ENCODE measurements at places on chromosomes 5 and 9. TPM values are rescaled to one million over a fixed set of nuclear protein-coding genes. Genes with fewer than 3 reads are reported as not detected.
A peak's percentile ranks its signal among the peaks of the same experiment; 100 is the strongest.

GRCh38 chr5:32802764-32803163 lies 91.6 kb downstream of the NPR3 start:
- no peaks in the 10 kb centered on the region for H3K4me1 ChIP-seq
- DNase-seq: no peak
- no peak overlapping the region for H3K27ac ChIP-seq
- no peaks in the 10 kb centered on the region for H3K27me3 ChIP-seq

DNA sequence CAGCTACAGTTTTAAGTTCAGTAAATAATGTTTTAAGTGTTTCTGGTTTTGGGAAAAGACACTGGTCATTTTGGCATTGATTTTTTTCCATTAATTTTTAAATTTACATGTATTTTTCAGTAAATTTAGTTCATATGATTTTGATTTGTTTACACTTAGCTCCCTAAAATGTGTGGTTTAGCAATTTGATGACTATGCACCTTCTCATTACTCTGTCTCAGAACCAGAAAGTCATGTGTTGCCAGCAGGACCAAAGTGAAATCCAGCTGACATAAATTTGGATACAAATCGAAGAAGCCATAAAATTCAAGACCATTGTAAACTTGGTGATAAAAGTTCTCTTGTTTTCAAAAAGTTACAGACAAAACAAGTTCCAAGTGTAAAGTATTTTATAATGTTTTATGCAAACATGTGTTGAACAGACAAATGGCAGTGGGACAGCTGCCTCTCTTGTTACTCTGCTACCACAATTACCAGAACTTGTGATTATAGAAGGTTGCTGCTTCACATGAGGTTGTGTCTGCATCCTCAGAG lies 354.8 kb downstream of the NR2F1-AS1 start:
- no peak overlapping the region for H3K27ac ChIP-seq
- H3K36me3 ChIP-seq: no peaks in the 10 kb centered on the region
- no peak overlapping the region for H3K4me3 ChIP-seq
- H3K27me3 ChIP-seq: no peaks in the 10 kb centered on the region
- no peak for DNase-seq

Gene TAF11L12
- not detected for total RNA-seq

Gene ST8SIA4
- total RNA-seq: 15.6 TPM

DNA sequence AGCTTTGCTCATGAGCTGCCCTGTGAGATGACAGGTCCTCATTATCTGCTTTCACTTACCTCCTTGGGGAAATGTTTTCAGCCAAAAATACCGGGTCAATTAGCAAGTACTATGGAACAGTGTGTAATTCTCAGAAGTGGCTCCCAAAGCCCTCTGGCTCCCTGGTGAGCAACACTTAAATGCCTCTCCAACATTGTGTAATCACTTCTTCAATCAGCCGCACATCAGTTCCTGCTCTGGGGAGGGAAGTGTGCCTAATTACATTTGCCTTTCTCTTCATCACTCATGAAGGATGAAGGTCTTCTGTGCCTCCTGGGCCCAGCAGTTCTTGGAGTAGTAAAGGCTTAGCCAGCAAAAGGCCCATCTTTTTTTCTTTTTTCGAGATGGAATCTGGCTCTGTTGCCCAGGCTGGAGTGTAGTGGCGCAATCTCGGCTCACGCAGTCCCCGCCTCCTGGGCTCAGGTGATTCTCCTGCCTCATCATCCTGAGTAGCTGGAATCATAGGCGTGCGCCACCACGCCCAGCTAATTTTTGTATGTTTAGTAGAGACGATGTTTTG lies 23.1 kb downstream of the NIM1K start:
- no peaks in the 10 kb centered on the region for H3K27me3 ChIP-seq
- no peaks in the 10 kb centered on the region for H3K4me1 ChIP-seq
- H3K4me3 ChIP-seq: no peak overlapping the region
- H3K36me3 ChIP-seq: no peaks in the 10 kb centered on the region
- H3K27ac ChIP-seq: no peak overlapping the region

Gene DBH
- total RNA-seq: not detected

GRCh38 chr5:10746711-10747110 lies 14.3 kb downstream of the DAP start:
- no peak for DNase-seq
- no peaks in the 10 kb centered on the region for H3K4me1 ChIP-seq
- H3K4me3 ChIP-seq: no peak overlapping the region
- no peak overlapping the region for H3K27ac ChIP-seq
- no peaks in the 10 kb centered on the region for H3K27me3 ChIP-seq
- H3K36me3 ChIP-seq: peaks cover 52% of the 10 kb centered on the region

Gene CDH12
- total RNA-seq: 0.11 TPM

Gene OR1Q1
- not detected for total RNA-seq

- H3K27ac ChIP-seq: no peak overlapping the region
- H3K36me3 ChIP-seq: no peaks in the 10 kb centered on the region
- no peak for DNase-seq
- H3K4me3 ChIP-seq: no peak overlapping the region
- H3K4me1 ChIP-seq: no peaks in the 10 kb centered on the region
Measured at GRCh38 chr9:3099646-3100045, 255.8 kb upstream of the PUM3 start.

DNA sequence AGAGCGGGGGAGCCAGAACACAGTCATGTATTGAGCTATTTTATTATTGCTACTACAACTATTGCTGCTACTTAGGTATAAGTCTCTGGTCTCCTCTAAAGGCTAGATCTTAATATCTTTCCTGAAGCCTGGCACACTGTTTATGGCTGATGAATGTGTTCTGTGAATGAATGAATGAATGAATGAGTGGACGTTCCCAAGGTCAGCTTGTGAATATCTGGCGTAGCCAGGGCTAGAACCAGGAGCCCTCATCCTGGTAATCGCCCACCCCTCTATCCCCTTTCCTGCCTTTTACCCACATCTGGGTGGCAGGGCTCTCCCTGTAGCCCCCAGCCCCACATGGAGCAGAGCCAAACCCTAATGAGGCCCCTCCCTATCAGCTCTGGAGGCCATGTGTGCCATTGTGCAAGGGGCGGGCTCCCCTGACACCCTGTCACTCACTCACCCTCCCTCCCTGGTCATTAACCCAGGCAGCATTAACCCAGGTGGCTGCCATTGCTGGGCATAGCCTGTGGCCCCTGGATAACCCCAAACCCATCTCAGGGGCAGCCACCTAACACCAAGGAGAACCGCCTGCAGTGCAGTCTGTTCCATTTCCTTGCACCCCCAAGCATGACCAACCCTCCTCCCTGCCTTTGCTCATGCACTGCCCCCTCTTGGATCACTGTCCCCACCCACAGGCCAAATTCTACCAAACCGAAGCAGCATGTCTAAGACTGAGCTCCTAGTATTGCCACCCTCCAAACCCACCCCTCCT lies 2.0 kb upstream of the AKNA start:
- H3K27me3 ChIP-seq: no peaks in the 10 kb centered on the region
- H3K27ac ChIP-seq: peak overlapping the region; percentile 96
- no peak for DNase-seq
- no peaks in the 10 kb centered on the region for H3K36me3 ChIP-seq

Gene KCNN2
- total RNA-seq: 10.0 TPM

GRCh38 chr5:2335125-2335732 lies 416.2 kb downstream of the IRX2 start:
- no peak for DNase-seq
- no peaks in the 10 kb centered on the region for H3K27me3 ChIP-seq
- no peaks in the 10 kb centered on the region for H3K4me1 ChIP-seq
- no peak overlapping the region for H3K27ac ChIP-seq
- no peaks in the 10 kb centered on the region for H3K36me3 ChIP-seq

Gene PCDHAC1
- 0.32 TPM for total RNA-seq

DNA sequence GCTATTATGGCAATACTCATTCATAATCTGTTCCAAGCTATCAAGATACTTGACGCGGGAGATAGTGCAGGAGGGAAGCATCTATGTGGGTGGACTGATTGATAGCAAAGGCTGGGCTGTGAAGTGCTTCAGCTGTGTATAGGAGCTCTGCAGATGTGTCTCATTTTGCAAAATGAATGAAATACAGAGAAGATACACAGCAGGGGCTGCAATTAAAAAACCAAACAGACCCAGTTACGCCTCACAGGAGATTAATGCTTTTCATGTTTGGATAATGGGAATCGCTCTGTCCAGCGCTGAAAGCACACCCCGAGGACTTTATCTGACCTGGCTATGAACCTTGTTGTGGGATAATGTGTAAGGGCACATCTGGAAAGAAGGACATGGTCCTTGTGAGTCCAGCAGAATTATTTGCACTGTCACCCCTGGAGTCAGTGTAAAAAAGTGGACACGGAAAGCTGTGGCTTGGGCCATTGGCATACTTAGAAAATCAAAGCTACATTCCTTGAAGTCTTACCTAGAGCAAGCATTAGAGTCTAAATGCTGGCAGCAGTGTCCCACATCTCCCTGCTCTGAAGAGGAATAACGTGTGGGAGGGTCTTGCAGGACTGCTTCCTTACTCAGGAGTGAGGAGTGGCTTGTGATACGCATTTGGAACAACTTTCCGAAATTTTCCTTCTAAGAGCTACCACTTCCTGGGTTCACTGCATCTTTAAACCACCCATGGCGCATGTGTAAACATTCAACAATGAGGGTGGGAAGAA lies 2.6 kb downstream of the SH3RF2 start:
- peak overlapping the region; percentile 72 for H3K4me3 ChIP-seq
- no peak for DNase-seq
- H3K36me3 ChIP-seq: no peaks in the 10 kb centered on the region
- no peaks in the 10 kb centered on the region for H3K27me3 ChIP-seq

GRCh38 chr9:88697764-88698432 lies 162.9 kb downstream of the NXNL2 start:
- no peaks in the 10 kb centered on the region for H3K36me3 ChIP-seq
- H3K27me3 ChIP-seq: no peaks in the 10 kb centered on the region
- DNase-seq: no peak
- H3K4me3 ChIP-seq: no peak overlapping the region

Gene WHRN
- 3.9 TPM for total RNA-seq

Gene FAM200C
- total RNA-seq: not detected

Gene FOXD1
- total RNA-seq: 7.1 TPM

GRCh38 chr9:126690431-126691051 lies 76.8 kb downstream of the LMX1B start:
- H3K27ac ChIP-seq: no peak overlapping the region
- no peaks in the 10 kb centered on the region for H3K36me3 ChIP-seq
- H3K4me3 ChIP-seq: no peak overlapping the region

- H3K4me1 ChIP-seq: no peaks in the 10 kb centered on the region
- H3K36me3 ChIP-seq: no peaks in the 10 kb centered on the region
- DNase-seq: no peak
- H3K27me3 ChIP-seq: no peaks in the 10 kb centered on the region
- H3K27ac ChIP-seq: no peak overlapping the region
- no peak overlapping the region for H3K4me3 ChIP-seq
Measured at GRCh38 chr5:38400365-38400764, 142.0 kb downstream of the EGFLAM start.

GRCh38 chr9:86893811-86894490 lies 53.4 kb downstream of the GAS1 start:
- H3K4me3 ChIP-seq: no peak overlapping the region
- H3K27me3 ChIP-seq: no peaks in the 10 kb centered on the region
- H3K4me1 ChIP-seq: no peaks in the 10 kb centered on the region

Gene ADRB2
- total RNA-seq: 11.2 TPM

GRCh38 chr5:61290791-61291210 lies 41.3 kb upstream of the ZSWIM6 start:
- H3K27ac ChIP-seq: peak overlapping the region; percentile 9
- no peaks in the 10 kb centered on the region for H3K4me1 ChIP-seq
- H3K36me3 ChIP-seq: no peaks in the 10 kb centered on the region
- no peaks in the 10 kb centered on the region for H3K27me3 ChIP-seq

DNA sequence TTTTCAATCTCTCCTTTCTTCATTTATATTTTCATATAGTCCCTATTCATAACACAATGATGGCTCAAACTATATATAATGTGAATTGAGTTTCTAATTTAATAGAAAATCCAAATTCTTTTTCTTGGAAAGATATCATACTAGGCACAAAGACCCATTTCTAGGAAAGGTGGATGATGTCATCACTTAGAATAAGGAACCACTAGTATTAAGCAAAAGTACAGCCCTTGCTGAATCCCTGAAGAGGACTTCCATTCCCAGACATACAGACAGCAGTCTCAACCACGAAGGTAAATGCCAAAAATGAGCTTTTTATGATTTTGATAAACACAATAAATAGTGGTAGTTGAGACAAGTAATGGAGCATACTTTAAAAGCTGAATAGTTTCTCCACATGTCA lies 210.0 kb downstream of the FBN2 start:
- no peaks in the 10 kb centered on the region for H3K36me3 ChIP-seq
- no peaks in the 10 kb centered on the region for H3K27me3 ChIP-seq
- no peak overlapping the region for H3K4me3 ChIP-seq
- H3K27ac ChIP-seq: no peak overlapping the region

Gene CDHR2
- not detected for total RNA-seq

DNA sequence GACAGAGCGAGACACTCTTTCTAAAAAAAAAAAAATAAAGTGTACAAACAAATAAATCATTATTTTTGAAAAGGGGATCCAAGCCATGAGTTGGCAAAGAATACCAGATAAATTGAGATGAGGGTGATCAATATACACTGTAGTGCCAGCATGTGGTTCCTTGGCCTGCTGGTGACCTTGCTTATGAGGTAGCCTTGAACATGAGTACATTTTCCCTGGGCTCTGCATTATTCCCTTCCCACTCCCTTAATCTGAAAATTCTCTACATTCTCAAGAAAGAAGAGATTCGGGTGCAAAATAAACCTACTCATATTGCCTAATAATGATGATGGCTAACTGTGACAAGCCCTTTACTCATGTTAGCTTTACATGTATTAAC lies 33.3 kb downstream of the SH3RF2 start:
- H3K27me3 ChIP-seq: no peaks in the 10 kb centered on the region
- peaks cover 2% of the 10 kb centered on the region for H3K4me1 ChIP-seq
- no peaks in the 10 kb centered on the region for H3K36me3 ChIP-seq
- no peak overlapping the region for H3K27ac ChIP-seq

DNA sequence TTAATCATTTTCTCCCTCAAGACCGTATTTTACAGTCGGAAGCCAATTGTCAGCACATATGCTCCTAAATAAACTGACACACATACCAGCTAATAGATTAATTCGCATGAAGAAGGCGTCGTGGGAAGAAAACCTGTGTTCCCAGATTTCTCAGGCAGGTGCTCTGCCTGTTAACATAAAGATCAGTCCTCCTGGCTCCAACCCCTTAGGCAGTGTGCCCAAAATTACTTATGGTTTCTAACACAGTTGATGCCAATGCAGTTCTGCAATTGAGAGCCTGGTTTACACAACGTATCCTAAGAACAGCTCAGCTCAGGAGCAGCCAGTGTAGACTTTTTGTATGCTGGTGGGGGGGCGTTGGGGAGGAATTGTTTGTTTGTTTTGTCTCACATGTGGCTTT lies 208.3 kb downstream of the ENC1 start:
- no peaks in the 10 kb centered on the region for H3K27me3 ChIP-seq
- no peak overlapping the region for H3K27ac ChIP-seq
- H3K4me3 ChIP-seq: no peak overlapping the region

Gene CLINT1
- 16.4 TPM for total RNA-seq

GRCh38 chr9:68750786-68751185 lies 45.7 kb downstream of the PIP5K1B start:
- no peaks in the 10 kb centered on the region for H3K27me3 ChIP-seq
- DNase-seq: no peak
- no peaks in the 10 kb centered on the region for H3K36me3 ChIP-seq
- no peaks in the 10 kb centered on the region for H3K4me1 ChIP-seq
- no peak overlapping the region for H3K4me3 ChIP-seq
